Stomach (tissue), 19 donors: ENCODE measurements at places on chromosomes 12 and 14. TPM values are rescaled to one million over a fixed set of nuclear protein-coding genes. Genes with fewer than 3 reads are reported as not detected.

Gene PTPRO
- polyA plus RNA-seq: not detected

Gene C1QL4
- polyA plus RNA-seq: not detected

Gene ZFHX2
- not detected for polyA plus RNA-seq

Gene PZP
- polyA plus RNA-seq: not detected

Gene BICDL1
- 16.7 TPM for polyA plus RNA-seq

Gene OVCH1
- polyA plus RNA-seq: not detected

Gene RDH5
- polyA plus RNA-seq: 9.7 TPM

Gene SHMT2
- 54.6 TPM for polyA plus RNA-seq

Gene STYK1
- polyA plus RNA-seq: 2.5 TPM

Gene GNPTAB
- 8.9 TPM for polyA plus RNA-seq

Gene A2M
- polyA plus RNA-seq: 104 TPM

GRCh38 chr12:132329036-132329719 is at the start of gene GALNT9:
GALNT9 (minus strand) TSS chr12:132329589; CDS start chr12:132329203, 386 bp downstream.
- peaks cover 14% of the 10 kb centered on the region for H3K4me1 ChIP-seq
- no peaks in the 10 kb centered on the region for H3K36me3 ChIP-seq
- H3K27ac ChIP-seq: no peak within 1 kb of the TSS
- H3K27me3 ChIP-seq: peaks cover 54% of the 10 kb centered on the region
- DNase-seq: no peak

DNA sequence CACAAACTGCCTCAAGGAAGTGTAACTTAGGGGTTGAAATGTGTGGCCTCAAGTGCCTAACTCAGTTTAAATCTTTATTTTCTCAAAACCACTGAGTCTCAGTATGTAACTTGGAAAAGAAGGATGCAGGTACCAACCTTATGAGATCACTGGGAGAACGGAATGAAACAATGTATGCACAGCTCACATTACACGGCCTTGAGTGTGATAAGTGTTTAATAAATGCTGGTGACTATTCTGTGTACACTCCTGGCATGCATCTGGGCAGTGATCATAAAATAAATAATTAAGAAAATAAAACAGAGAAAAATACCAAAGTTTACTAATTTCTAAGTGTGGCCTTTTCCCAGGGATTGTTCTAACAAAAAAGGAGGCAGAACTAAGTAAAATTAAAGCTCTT is 974.5 kb upstream of the FLRT2 start:
- DNase-seq: no peak
- H3K27me3 ChIP-seq: no peaks in the 10 kb centered on the region
- no peak overlapping the region for H3K4me3 ChIP-seq
- no peaks in the 10 kb centered on the region for H3K36me3 ChIP-seq
- no peaks in the 10 kb centered on the region for H3K4me1 ChIP-seq

DNA sequence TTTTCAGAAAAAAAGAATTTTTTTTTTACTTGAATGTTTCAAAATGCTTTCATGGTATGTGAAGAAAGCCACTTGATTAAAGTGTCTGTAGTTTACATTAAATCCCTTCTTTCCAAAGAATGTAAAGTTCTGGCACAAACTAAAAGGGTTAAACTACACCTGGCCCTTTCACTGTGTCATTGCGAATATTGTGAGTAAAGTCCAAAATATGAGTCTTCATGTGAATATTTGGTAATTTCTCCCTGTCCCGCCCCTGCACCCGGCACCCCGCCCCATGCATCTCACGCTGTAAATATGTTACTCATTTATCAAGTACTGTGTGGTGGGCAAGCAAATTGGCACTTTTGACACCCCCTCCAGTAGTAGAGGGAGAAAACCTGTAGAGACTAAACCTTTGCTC is 274.7 kb downstream of the TTC6 start:
- H3K27me3 ChIP-seq: no peaks in the 10 kb centered on the region
- H3K27ac ChIP-seq: no peak overlapping the region
- no peak for DNase-seq

DNA sequence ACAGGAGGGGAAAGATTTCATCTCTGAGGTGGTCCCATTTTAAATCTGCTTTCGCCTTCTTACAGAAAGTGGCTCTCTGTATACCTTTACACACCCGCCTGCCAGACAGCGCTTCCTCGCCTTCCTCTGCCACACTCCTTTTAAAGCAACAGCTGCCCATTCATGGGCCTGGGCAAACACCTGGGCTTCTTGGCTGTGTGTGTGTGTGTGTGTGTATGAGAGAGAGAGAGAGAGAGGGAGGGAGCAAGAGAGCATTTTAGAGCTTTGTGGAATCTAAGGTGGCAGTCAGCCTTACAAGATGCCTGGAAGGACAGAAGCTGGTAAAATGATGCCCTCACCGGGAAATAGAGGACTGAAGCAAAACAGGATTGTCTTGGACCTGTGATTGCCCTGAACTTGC is 20.0 kb downstream of the PTHLH start:
- no peaks in the 10 kb centered on the region for H3K27me3 ChIP-seq
- H3K36me3 ChIP-seq: no peaks in the 10 kb centered on the region
- no peak overlapping the region for H3K27ac ChIP-seq
- H3K4me3 ChIP-seq: no peak overlapping the region
- no peaks in the 10 kb centered on the region for H3K4me1 ChIP-seq

GRCh38 chr12:95304673-95305198 is 87.1 kb downstream of the VEZT start:
- no peaks in the 10 kb centered on the region for H3K27me3 ChIP-seq
- no peaks in the 10 kb centered on the region for H3K4me1 ChIP-seq
- H3K27ac ChIP-seq: no peak overlapping the region
- no peak overlapping the region for H3K4me3 ChIP-seq

GRCh38 chr12:52713960-52714886 is 10.9 kb upstream of the KRT77 start:
- peak; percentile 26 for DNase-seq
- H3K27ac ChIP-seq: no peak overlapping the region
- peaks cover 7% of the 10 kb centered on the region for H3K4me1 ChIP-seq
- no peaks in the 10 kb centered on the region for H3K36me3 ChIP-seq
- H3K27me3 ChIP-seq: peaks cover 11% of the 10 kb centered on the region

DNA sequence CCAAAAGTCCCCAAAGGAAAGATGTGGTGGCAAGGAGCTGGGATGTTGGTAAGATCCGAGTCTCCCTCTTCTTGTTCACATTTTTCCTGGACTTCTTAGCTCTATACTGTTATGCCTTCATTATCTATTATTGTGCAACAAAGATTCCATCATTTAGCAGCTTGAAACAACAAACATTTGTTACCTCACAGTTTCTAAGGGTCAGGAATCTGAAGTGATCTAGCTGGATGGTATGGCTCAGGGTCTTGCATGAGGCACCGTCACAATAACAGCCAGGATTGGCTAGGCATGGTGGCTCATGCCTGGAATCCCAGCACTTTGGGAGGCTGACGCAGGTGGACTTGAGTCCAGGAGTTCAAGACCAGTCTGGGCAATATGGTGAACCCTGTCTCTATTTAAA is 51.1 kb upstream of the KRAS start:
- no peaks in the 10 kb centered on the region for H3K27me3 ChIP-seq
- H3K4me3 ChIP-seq: no peak overlapping the region
- no peaks in the 10 kb centered on the region for H3K4me1 ChIP-seq
- DNase-seq: no peak

- H3K36me3 ChIP-seq: peaks cover 58% of the 10 kb centered on the region
- no peak for DNase-seq
- H3K4me1 ChIP-seq: peaks cover 42% of the 10 kb centered on the region
- H3K27ac ChIP-seq: no peak overlapping the region
- H3K27me3 ChIP-seq: no peaks in the 10 kb centered on the region
Measured at GRCh38 chr12:95484524-95484923, 10.6 kb downstream of the METAP2 start.

GRCh38 chr12:120583478-120584030 is 2.4 kb upstream of the POP5 start:
- no peaks in the 10 kb centered on the region for H3K27me3 ChIP-seq
- H3K27ac ChIP-seq: no peak overlapping the region
- peaks cover 16% of the 10 kb centered on the region for H3K36me3 ChIP-seq
- peaks cover 20% of the 10 kb centered on the region for H3K4me1 ChIP-seq
- peak; percentile 81 for DNase-seq

- no peak overlapping the region for H3K27ac ChIP-seq
- no peak overlapping the region for H3K4me3 ChIP-seq
- peaks cover 4% of the 10 kb centered on the region for H3K36me3 ChIP-seq
- no peaks in the 10 kb centered on the region for H3K27me3 ChIP-seq
Measured at GRCh38 chr12:51293696-51294095, 23.5 kb upstream of the SMAGP start.

GRCh38 chr12:115088328-115088994 is 404.5 kb upstream of the TBX3 start:
- no peak overlapping the region for H3K4me3 ChIP-seq
- no peak for DNase-seq
- no peaks in the 10 kb centered on the region for H3K36me3 ChIP-seq

- H3K27ac ChIP-seq: no peak overlapping the region
- DNase-seq: no peak
- no peaks in the 10 kb centered on the region for H3K4me1 ChIP-seq
- no peaks in the 10 kb centered on the region for H3K27me3 ChIP-seq
- no peak overlapping the region for H3K4me3 ChIP-seq
Measured at GRCh38 chr12:39574378-39574777, 45.2 kb downstream of the ABCD2 start.

GRCh38 chr12:30990776-30991175 is 64.2 kb downstream of the TSPAN11 start:
- no peak overlapping the region for H3K27ac ChIP-seq
- H3K4me3 ChIP-seq: no peak overlapping the region
- H3K27me3 ChIP-seq: no peaks in the 10 kb centered on the region
- no peaks in the 10 kb centered on the region for H3K4me1 ChIP-seq
- DNase-seq: no peak
- H3K36me3 ChIP-seq: no peaks in the 10 kb centered on the region

GRCh38 chr12:96719660-96720362 is 187.2 kb upstream of the NEDD1 start:
- H3K4me1 ChIP-seq: peaks cover 8% of the 10 kb centered on the region
- no peak overlapping the region for H3K27ac ChIP-seq

DNA sequence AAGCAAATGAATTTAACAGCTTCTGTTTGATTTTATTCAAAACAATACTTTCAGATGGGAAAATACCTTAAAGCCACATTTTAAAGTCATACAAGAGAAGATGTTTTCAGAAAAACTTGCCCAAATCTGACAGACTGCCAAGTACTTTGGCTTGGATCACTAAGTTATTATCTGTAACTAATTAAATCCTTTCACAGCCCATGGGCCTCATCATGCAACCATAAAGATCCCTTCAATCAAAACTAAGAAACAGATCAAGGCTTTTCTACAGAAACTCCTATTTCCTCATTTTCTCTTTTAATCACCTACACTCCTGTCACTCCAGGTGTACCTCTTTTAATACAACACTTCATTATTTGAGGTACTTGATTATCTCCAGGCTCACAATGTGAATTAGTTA is 28.1 kb downstream of the BLTP3B start:
- H3K36me3 ChIP-seq: no peaks in the 10 kb centered on the region
- H3K27ac ChIP-seq: no peak overlapping the region
- H3K27me3 ChIP-seq: no peaks in the 10 kb centered on the region
- H3K4me1 ChIP-seq: peaks cover 11% of the 10 kb centered on the region

- H3K4me3 ChIP-seq: no peak overlapping the region
- H3K4me1 ChIP-seq: peaks cover 19% of the 10 kb centered on the region
- no peak overlapping the region for H3K27ac ChIP-seq
- H3K27me3 ChIP-seq: no peaks in the 10 kb centered on the region
Measured at GRCh38 chr12:106345746-106346145, 11.8 kb upstream of the POLR3B start.

GRCh38 chr12:116461060-116461459 is 98.1 kb upstream of the MAP1LC3B2 start:
- H3K36me3 ChIP-seq: no peaks in the 10 kb centered on the region
- DNase-seq: no peak
- H3K27ac ChIP-seq: no peak overlapping the region
- no peak overlapping the region for H3K4me3 ChIP-seq

DNA sequence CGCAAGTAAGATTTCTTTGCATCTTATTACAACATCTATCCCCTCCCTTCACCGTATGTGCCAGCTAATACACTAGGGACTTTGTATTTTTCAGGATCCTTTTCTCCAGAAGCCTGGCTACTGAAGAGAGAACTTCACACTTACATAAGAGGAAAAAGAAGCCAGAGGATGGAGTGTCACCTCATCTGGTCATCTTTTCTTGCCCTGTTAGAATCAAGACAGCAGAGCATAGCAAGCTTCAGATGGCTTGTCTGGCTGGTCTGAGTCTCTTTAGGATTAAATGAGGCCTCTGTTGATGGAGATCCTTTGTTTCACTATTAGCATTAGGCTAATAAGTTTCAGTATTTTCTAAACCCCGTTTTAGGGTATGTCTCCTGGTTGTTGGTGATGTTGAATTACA is 14.4 kb upstream of the AACS start:
- no peaks in the 10 kb centered on the region for H3K36me3 ChIP-seq
- no peak overlapping the region for H3K27ac ChIP-seq
- no peaks in the 10 kb centered on the region for H3K27me3 ChIP-seq
- peaks cover 5% of the 10 kb centered on the region for H3K4me1 ChIP-seq

DNA sequence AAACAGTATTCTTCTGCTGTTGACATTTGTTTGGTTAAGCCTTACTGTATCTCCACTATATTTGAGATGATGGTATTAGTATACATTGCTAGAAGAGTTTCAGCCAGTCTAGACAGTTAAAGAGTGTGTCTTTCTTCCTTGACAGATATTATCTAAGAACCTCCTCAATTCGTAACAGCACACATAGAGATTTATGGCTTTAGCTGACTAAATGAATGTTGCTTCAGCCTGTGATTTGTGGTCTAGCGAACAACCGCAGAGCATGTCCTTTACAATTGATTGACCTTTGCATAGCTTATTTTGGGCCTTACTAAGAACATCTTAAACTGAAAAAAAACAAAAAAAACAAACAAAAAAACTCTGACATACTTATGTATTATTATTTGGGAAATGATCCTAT is 122.2 kb downstream of the DAAM1 start:
- peaks cover 5% of the 10 kb centered on the region for H3K4me1 ChIP-seq
- DNase-seq: no peak
- no peak overlapping the region for H3K27ac ChIP-seq

DNA sequence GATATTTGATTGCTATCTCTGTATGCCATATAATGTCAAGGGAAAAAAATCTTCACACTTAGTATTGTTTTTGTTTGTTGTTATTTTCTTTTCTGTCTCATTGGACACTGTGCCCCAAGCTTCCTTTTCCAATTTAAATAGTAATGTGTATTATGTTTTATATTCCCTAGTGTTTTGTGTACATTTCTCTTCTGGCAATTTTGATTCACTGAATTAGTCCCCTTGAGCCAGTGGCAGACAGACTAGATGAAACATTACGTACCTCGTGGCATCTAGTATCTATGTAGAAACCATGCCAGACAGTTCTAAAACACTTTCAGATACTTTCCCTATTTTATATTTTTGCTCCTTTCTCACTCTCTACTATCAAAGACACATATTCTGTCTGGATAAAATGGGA is at the start of gene OR6C1:
TSS of gene OR6C1 (plus strand) at position 301 of the 400 bp plus-strand sequence. CDS start 6,257 bp downstream, outside the sequence.
- H3K36me3 ChIP-seq: no peaks in the 10 kb centered on the region
- DNase-seq: no peak

DNA sequence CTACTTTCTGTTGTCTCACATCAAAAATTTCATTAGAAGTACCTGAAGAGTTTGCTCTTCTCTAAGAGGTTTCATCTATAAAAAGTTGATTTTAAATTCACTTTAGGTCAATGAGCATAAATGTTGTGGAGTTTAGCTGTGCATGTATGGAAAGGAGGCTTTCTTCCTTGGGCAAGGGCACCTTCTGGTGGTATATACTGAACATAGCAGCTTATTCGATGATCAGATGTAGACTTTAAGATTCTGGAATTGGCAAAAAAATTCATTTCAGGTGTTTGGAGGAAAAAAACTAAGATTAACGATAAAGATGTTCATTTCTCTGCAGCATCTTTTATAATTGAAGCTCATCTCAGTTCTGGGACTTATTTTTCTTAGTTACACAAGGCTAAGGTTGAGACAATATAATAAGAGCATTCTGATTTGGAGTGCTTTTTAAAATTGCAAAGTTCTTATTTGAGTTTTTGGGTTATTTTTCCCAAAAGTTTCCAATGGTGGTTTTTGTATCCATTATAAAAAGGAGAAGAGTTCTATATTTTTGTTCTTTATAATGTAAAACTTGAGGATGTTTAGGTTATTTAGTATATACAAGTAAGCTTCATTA is 46.8 kb downstream of the TMEM117 start:
- H3K4me3 ChIP-seq: no peak overlapping the region
- DNase-seq: no peak
- H3K4me1 ChIP-seq: no peaks in the 10 kb centered on the region
- H3K27ac ChIP-seq: no peak overlapping the region
